Dorsolateral prefrontal cortex (tissue), 122 donors: ENCODE measurements at places on chromosomes 2 and 18.

- DNase-seq, result no peak
Measured at GRCh38 chr2:215409331-215410127, 26.3 kb downstream of the FN1 start.

- no peak for DNase-seq
Measured at GRCh38 chr2:45409677-45410076, 201.4 kb downstream of the SRBD1 start.

DNA sequence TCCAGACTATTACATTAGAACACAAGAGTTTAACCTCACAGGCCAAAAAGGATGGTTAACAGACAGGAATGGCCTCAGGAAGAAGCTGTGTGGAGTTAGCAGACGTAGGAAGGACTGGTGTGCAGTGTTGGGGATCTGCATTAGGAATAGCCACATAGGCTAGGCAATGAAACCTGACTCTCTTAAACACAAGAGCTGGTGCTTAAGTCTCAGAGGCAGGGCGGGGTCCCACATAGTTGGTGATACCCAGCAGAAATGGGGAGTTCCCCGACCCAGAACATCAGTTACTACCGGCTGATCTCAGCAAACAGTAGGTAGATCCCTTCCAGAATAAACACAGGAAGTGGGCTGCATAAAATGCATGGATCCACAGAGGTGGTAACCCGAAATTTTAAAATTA, 64.1 kb downstream of the CCDC93 start:
- DNase-seq, result no peak

DNA sequence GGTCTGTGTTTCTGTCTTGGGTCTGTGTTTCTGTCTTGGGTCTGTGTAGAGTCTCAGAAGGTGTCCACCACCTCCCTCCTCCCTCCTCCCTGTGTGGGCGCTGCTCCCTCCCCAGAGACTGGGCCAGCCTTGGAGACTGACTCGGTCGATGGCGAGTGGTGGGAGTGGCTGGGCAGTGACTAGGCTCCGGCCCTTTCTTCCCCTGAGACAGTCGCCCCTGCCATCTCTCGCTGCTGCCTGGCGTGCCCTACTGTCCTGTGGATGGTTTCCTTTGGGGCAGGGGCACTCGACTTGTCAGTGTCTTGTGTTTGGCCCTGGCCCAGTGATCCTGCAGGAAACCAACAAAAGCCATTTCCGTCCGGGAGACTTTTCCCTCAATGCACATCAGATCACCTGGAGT, 215.8 kb downstream of the NDUFA10 start:
- peak; percentile 29 for DNase-seq

DNA sequence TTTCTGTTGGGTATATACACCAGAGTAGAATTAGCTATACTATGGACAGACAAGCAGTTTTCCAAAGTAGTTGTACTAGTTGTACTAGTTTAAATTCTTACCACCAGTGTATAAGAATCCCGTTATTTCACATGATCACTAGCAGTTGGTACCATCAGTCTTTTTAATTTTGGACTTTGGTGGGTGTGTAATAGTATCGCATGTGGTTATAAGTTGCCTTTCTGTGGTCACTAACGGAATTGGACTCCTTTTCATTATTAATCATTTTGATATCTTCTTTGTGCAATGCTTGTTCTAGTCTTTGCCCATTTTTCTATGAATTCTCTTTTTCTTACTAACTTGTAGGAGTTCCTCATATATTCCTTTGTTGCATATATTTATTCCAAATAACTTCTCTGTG, 89.8 kb downstream of the ASXL2 start:
- no peak for DNase-seq

- no peak for DNase-seq
Measured at GRCh38 chr18:56747032-56747658, 96.0 kb downstream of the WDR7 start.

GRCh38 chr2:241813644-241814392, 4.8 kb downstream of the NEU4 start:
- no peak for DNase-seq

DNA sequence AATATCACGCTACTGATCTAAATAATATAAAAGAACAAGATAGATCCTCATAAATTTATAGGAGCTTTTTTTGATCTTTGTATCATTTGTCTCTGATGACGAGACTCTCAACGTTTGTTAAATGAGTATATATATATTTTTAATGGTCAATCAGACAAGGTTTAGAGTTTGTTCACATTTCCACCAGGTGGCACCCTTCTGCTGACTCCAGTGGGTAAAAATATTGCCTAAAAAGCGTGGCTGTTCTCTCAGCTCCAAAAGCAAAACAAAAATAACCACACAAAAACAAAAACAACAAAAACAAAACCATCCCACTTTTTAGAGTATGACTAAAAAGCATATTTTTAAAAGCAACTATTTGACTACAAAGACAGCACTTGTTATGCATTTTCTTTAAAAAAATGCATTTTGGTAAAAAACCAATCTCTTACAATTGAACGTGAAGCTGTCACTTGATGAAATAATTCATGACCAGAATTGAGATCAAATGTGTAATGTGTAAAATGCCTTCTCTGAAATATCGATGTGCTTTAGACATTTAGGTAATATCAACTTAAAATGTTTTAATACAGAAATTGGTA, 723.2 kb downstream of the DPP10 start:
- peak; percentile 44 for DNase-seq

DNA sequence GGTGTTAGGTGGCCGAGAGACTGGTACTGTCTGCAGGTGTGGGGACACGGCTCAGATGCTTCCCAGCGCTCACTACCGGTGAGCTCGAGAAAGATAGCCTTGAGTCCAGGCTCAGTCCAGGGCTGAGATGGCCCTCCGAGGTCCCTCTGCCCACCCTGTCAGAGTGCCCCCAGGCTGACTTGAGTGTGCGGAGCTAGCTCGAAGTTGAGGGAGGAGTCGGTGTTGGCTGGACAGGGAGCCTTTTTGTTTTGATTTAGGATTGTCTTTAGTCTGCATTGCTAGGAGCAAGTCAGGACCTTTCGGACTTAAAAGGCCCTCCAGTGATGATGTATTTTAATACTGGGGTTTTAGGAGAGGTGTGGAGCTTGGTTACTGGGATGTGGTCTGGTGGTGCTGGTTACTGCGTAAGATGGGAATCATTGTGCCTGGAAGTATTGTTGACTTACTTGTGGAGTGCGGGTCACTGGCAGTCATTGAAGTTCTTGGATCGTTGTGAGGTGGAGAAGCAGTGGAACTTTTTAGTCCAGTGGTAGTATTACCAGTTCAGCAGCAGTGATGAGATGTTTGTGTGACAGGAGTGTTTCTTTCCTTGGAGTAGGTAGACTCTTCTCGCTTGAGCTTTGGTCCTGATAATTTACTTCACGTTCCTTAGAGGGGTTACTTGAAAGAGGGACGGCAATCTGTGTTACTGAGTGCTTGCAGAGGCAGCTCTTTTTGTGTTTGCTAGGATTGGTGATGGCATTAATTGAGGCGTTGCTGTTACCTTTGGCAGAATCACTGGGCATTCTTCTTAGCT, 633 bp downstream of the KIAA1328 start:
- DNase-seq, result peak; percentile 36

GRCh38 chr18:11071300-11071699, 78.1 kb downstream of the PIEZO2 start:
- DNase-seq, result no peak

DNA sequence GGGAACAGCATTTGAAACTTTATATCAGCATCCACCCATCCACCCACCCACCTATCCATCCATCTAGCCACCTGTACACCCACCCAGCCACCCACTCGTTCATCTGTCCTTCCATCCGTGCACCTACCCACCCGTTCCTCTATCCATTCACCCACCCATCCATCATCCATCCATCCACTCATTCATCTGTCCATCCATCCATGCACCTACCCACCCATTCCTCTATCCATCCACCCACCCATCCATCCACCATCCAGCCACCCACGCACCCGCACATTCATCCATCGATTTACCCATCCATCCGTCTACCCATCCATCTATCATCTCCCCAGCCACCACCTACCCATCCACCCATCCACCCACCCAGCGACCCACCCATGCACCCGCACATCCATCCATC, 24.8 kb downstream of the LDLRAD4 start:
- DNase-seq, result no peak
